Hematopoietic multipotent progenitor cell (in vitro differentiated cells): ENCODE measurements at places on chromosomes 12 and 14. TPM values are rescaled to one million over a fixed set of nuclear protein-coding genes. Genes with fewer than 3 reads are reported as not detected.

The MAGOHB gene
- total RNA-seq, result 2.7 TPM

The PLA2G1B gene
- 1.3 TPM for total RNA-seq

The DBX2 gene
- not detected for total RNA-seq

GRCh38 chr14:56903304-56903969, 93.2 kb upstream of the OTX2 start:
- no peak for DNase-seq

- DNase-seq, result no peak
These were observed 43.8 kb downstream of the MDM2 start for GRCh38 chr12:68851592-68852306.

DNA sequence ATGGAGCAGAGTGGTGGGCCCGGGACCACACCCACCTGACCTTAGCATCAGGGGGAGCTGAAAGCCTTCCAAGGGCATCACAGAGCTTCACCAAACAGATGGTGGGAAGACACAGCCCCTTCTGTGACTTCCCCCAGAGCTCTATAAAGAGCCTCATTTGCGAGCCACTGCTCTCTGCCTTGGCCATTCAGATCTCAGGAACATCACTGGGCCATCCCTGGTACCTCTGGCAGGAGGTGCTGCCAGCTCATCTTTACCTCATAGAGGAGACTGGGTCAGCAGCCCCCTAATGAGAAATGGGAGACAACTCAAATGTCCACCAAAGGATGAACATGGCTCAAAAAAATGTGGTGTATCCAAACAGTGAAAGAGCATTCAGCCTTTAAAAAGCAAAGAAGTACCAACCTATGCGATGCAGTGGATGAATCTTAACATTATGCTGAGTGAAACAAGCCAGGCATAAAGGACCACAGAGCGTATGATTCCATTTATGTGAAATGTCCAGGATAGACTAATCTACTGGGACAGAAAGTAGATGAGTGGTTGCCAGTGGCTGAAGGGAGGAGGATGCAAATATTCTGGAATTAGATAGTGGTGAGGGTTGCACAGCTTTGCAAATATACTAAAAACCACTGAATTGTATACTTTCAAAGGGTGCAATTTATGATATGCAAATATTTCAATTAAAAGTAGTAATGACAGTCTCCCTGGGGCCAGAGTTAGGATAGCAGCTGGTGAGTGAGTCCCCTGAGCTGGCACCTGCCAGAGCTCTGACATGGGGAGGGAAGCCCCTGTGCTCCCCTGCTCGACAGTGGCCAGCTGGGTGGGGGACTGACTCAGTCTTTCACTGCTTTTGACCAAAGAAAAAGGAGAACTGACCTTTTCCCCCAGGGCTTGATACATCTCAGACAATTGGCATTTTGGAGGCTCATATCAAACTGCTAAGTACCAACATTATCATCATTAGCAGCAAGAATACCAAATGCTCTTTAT, 116.6 kb downstream of the GCH1 start:
- DNase-seq, result no peak

The HHIPL1 gene
- total RNA-seq, result under 0.01 TPM

DNA sequence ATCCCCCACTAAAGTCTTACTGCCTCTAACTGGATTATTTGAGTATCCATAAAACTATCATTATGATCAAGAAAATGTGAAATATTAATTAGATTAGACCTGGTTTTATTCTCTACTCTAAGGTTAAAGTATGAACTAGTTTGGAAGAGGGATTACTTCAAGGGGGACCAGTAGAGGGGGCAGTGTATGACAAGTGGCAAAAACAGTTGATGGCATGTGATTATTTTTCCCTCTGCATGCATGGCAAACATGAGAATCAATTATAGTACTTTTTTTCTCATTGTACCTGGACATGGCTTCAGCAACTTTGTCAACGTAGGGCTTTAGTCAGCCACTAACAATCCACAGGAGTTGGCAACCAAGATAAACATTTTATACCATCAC, 145.0 kb upstream of the SLC38A2 start:
- DNase-seq, result no peak

DNA sequence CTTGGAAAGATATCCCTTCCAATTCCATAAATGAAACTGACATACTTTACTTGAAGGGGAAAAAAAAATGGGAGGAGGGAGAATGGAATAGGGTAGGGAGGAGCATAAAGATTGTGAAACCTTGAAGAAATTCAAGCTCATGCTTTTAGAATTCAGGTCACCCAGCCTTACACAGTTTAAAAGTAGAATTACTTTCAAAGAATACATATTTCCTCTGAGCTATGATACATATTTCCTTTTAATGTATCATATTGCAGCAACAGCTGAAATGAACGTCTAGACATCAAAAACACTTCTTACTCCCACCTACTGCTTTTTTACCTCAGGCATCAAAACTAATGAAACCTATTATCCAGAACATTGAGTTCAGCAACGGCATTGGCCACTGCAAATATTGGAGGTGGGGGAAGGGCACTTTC, 156.0 kb downstream of the MED13L start:
- no peak for DNase-seq

The SYCP3 gene
- 0.27 TPM for total RNA-seq

GRCh38 chr14:57574617-57575288, 81.1 kb upstream of the CCDC198 start:
- DNase-seq, result no peak

- DNase-seq, result no peak
These were observed 1.4 kb downstream of the SNRPF start for GRCh38 chr12:95859947-95860850.

DNA sequence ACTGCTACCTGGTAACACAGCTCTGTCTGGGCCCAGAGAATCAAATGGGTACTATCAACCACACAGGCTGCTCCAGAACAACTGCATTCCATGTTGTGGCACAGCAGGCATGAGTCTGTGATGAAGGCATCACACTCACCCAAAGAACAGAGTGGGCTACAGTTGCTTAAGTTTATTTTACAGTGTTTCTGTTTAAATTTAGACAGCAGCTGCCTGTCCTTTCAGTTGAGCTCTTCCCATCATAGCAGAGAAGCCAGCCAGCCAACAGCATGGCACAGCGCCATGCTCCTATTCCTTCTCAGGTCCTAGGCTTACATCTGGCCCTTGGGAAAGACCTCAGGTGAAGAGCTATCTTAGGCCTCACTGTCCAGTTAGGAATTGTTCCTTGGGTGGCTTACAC, 147.0 kb upstream of the FRMD6 start:
- no peak for DNase-seq

DNA sequence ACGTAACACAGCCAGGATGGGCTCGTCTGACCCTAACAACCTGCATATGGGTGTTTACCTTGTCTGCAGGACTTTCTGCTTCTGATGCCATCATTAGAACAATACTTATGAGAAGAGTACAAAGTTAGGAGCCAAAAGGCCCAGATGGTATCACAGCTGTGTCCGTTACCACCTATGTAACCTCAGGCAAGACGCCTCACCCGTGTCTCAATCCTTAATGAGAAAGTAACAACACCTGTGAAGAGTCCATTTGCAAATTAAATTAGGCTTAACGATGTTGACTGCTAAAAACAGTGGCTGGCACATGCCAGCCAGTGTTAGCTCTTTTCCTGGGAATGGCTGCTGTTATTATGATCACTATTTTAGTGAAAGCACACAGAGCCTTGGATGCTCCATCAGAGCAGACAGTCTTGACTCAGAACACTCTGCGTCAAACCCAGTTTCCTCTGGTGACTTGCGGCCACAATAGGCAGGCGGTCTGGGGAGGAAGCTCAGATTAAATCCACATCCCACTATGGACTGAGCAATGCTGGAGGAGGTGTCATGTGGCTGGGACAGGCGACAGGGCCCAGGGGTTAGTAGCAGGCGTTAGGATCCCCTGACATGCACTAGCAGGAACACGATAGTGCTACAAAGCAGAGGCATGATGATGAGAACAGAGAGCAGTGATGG, 125.3 kb downstream of the SLC15A4 start:
- DNase-seq, result no peak

- DNase-seq, result no peak
These were observed 67.8 kb downstream of the WSCD2 start for GRCh38 chr12:108196921-108197320.

- no peak for DNase-seq
These were observed 8.4 kb downstream of the GSC start for GRCh38 chr14:94761348-94761996.

The MMP19 gene
- total RNA-seq, result 0.27 TPM

The PTPRO gene
- 0.27 TPM for total RNA-seq

The AHNAK2 gene
- under 0.01 TPM for total RNA-seq

GRCh38 chr12:119363490-119363889, 29.0 kb downstream of the CCDC60 start:
- DNase-seq, result no peak

- no peak for DNase-seq
These were observed 62.2 kb downstream of the RGS6 start for GRCh38 chr14:71994416-71994815.

The HOXC11 gene
- total RNA-seq, result under 0.01 TPM

- DNase-seq, result no peak
These were observed 467.4 kb downstream of the TMEM121 start for GRCh38 chr14:105993814-105994213.

GRCh38 chr14:88351966-88352691, 29.1 kb upstream of the KCNK10 start:
- no peak for DNase-seq

GRCh38 chr12:27635349-27635972, 60.8 kb upstream of the REP15 start:
- DNase-seq, result no peak

- no peak for DNase-seq
These were observed 33.8 kb downstream of the SYT1 start for GRCh38 chr12:78898416-78898815.

DNA sequence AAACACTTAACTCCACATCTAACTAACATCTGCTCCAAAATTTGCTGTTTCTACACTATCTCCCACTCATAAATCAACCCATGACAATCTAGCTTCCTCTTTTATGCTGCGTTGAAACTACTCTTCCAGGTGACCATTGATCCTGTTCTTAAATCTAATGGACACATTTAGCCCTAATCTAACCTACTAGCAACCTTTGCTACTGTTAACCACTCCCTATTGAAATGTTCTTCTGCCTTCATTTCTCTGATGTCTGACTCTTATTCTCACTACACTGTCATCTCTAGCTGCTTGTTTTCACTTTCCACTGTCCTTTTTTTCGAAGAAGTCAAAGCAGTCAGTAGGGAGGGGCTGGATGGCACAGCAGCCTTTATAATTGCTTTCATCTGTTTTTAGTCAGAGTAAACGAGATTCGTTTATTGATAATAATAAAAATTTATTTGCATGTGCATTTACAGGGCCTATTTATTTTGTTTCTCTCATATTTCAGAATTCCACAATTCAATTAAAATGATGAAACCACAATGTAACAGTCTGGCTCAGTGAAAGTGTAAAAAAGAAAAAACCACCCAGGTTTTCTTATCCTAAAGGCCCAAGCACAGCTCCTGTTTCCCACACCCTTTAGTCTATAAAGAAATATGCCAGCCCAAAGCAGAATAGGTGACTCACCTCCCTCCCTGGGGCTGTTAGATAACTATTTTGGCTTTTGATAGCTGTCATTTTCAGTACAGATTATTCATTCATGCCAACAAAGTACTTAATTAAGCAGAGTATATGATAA, 44.9 kb downstream of the ATP2B1 start:
- DNase-seq, result no peak

- no peak for DNase-seq
These were observed 6.0 kb upstream of the SLC24A4 start for GRCh38 chr14:92316937-92317336.

The GPR84 gene
- total RNA-seq, result 0.81 TPM

- DNase-seq, result no peak
These were observed 392.5 kb upstream of the RGS6 start for GRCh38 chr14:71539650-71540285.

GRCh38 chr14:32657081-32657480, 281.6 kb upstream of the NPAS3 start:
- DNase-seq, result peak; percentile 59

The GLT8D2 gene
- total RNA-seq, result not detected

DNA sequence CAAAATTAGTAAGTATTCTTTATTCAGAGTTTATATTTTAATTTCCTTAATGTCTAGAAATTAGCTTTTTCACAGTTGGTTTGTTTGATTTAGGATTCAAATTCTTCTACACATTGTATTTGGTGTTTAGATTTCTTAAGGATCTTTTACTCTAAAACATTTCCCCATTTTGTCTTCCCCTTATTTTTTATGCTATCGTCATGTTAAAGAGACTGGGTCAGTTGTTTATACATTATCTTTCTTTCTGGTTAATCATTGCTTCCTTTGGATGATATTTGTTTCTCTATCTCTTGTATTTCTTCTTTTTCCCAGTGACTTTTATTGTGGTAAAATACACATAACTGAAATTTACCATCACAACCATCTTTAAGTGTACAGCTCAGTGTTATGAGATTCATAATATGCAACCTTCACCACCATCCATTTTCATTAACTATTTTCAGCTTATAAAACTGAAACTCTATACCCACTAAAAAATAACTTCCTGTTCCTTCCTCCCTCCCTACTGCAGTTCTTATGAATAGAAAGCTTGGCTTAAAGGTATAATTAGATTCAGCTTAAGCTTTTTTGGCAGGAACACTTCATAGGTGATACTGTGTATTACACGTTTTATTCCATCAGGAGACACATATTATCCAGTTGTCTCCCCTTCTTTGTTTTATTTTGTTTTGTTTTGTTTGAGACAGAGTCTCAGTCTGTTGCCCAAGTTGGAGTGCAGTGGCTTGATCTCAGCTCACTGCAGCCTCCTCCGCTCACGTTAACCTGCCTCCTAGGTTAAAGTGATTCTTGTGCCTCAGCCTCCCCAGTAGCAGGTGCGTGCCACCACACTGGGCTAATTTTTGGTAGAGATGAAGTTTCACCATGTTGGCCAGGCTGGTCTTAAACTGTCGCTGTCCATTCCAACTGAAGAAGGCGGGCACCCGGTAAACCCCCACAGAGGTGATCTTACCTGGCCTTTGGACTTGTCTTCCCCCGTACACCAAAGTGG, 45.0 kb downstream of the NOPCHAP1 start:
- DNase-seq, result peak; percentile 18

The PELI2 gene
- total RNA-seq, result 46.3 TPM

GRCh38 chr14:47389535-47389934, 285.9 kb downstream of the MDGA2 start:
- DNase-seq, result no peak

GRCh38 chr12:2451025-2451424, 343.7 kb upstream of the FKBP4 start:
- DNase-seq, result no peak
